ENCODE measurements at places on chromosomes 5 and 9. TPM values are rescaled to one million over a fixed set of nuclear protein-coding genes. Genes with fewer than 3 reads are reported as not detected.

Gene ABO
- polyA plus RNA-seq: not detected

Gene C5orf52
- polyA plus RNA-seq: not detected

Gene EIF4E1B
- 0.82 TPM for polyA plus RNA-seq

Gene LMNB1
- 91.0 TPM for polyA plus RNA-seq

Gene SH3RF2
- polyA plus RNA-seq: not detected

Gene SLC1A1
- 30.8 TPM for polyA plus RNA-seq

Gene GAS1
- polyA plus RNA-seq: 1.6 TPM

Gene PCDHB3
- polyA plus RNA-seq: 4.9 TPM

Gene STOML2
- 98.3 TPM for polyA plus RNA-seq

Gene PCA3
- not detected for polyA plus RNA-seq

Gene PRRT1B
- polyA plus RNA-seq: not detected

Gene SLC6A19
- polyA plus RNA-seq: not detected

Gene SLC22A5
- polyA plus RNA-seq: 5.2 TPM

Gene PARP8
- polyA plus RNA-seq: 29.9 TPM

Gene ISL1
- polyA plus RNA-seq: 27.6 TPM

Gene PCDHB11
- 3.7 TPM for polyA plus RNA-seq

Gene SIT1
- polyA plus RNA-seq: not detected

Gene DNAJA1
- polyA plus RNA-seq: 470 TPM

Gene ADAMTSL1
- 1.1 TPM for polyA plus RNA-seq

Gene MYMK
- not detected for polyA plus RNA-seq

Gene CFAP157
- polyA plus RNA-seq: 1.3 TPM

Gene FYB1
- polyA plus RNA-seq: not detected

Gene FGFR4
- polyA plus RNA-seq: 10.3 TPM

Gene SLCO4C1
- polyA plus RNA-seq: 0.12 TPM

Gene FOXD4L5
- polyA plus RNA-seq: 0.06 TPM

Gene CCNH
- 113 TPM for polyA plus RNA-seq

Gene PGM5
- not detected for polyA plus RNA-seq

Gene F12
- 1.4 TPM for polyA plus RNA-seq

Gene RPP25L
- polyA plus RNA-seq: 27.5 TPM

Gene DDX46
- polyA plus RNA-seq: 46.8 TPM

Gene CDO1
- 168 TPM for polyA plus RNA-seq

Gene NR6A1
- 2.6 TPM for polyA plus RNA-seq

Gene TEK
- polyA plus RNA-seq: not detected

Gene ANKRD18A
- not detected for polyA plus RNA-seq

Gene SLC2A8
- 10.2 TPM for polyA plus RNA-seq

Gene FAM221B
- not detected for polyA plus RNA-seq

Gene SURF2
- polyA plus RNA-seq: 36.4 TPM

Gene KLF4
- polyA plus RNA-seq: 0.92 TPM

Gene PHF24
- 1.8 TPM for polyA plus RNA-seq

Gene PRSS3
- not detected for polyA plus RNA-seq

Gene PCDHGA7
- polyA plus RNA-seq: not detected

Gene ADAMTS2
- polyA plus RNA-seq: 0.61 TPM

Gene RASEF
- polyA plus RNA-seq: 0.12 TPM

Gene DNAJC21
- 17.0 TPM for polyA plus RNA-seq

Gene SOWAHA
- polyA plus RNA-seq: 26.9 TPM
